ENCODE measurements at places on chromosomes 12 and 14. TPM values are rescaled to one million over a fixed set of nuclear protein-coding genes. Genes with fewer than 3 reads are reported as not detected.

CFAP73 gene
- polyA plus RNA-seq = 0.13 TPM

RDH16 gene
- polyA plus RNA-seq = 0.40 TPM

DNA sequence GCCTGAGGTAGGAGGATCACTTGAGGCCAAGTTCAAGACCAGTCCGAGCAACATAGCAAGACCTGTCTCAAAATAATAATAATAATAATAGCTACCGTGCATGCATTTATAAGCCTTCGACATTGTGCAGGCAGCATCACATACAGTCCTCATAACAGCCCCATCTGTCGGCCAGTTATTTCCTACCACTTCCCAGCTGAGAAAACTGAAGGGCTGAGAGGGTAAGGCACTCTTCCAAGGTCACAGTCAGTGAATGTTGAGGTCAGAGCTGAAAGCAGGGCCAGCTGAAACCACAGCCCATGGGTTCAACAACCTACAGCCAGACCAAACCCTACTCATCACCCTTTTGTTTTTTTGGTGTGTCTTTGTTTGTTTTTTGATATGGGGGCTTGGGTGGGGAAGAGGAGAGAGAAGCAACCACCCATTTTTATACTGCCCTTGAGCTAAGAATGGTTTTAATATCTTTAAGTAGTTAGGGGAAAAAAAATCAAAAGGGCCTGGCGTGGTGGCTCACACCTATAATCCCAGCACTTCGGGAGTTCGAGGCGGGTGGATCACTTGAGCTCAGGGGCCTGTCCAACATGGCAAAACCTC, 16.8 kb upstream of the ITPK1 start:
- DNase-seq = no peak

DNA sequence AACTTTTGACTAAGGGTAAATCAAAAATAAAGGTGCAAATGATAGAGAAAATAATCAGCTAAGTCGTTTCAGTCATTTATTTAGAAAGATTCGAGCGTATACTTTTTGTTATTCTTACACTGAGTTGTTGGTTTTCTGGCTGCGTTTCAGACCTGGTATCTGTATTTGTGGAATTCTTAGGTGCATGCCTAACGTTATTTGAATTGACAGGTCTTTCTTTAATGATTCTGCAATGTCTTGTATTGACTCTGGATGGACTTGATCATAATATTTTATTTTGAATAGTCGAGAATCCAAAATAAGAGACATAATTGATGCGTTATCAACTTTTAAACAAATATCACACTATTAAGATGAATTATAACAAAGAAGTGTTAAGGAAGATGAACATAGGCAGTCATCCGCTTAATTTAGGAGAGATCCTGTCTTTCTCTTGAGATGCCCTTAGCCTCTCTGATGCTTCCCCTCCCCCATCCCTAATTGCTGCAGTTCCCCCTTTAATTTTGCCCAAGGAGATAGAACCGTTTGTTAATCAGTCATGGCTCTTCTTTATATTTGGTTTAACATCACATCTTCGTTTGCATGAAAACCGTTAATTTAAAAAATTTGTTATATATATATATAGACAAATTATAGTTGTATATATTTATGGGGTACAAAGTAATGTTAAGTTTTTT, 1.8 kb downstream of the ALX1 start:
- no peak for DNase-seq

- DNase-seq = no peak
Measured at GRCh38 chr12:122423258-122424165, 1.0 kb upstream of the CLIP1 start.

DNA sequence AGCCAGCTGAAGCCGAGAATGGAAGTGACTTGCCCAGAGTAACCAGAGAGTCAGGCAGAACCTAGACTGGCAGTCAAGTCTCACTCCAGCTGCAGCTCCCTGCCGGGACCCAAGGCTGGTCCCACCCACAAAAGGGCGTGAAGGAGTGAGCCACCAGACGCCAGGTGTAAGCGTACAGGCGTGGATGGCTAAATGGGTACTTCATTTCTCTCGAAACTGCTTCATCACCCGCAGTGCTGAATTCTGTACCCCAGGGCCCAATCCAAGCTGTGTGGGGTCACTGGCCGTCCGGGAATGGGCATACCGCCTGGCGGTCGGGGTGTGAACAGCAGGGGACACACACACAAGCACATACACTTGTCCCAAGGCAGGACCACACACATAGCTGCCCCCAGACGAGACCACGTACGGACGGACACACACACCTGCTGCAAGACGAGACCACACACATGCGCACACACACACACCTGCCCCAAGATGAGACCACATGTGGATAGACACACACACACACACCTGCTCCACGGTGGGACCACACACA, 34.8 kb downstream of the DEGS2 start:
- no peak for DNase-seq

- DNase-seq = no peak
Measured at GRCh38 chr12:97628962-97629361, 166.4 kb downstream of the RMST start.

All from forelimb muscle (tissue), 1 donor.